CD8-positive, alpha-beta memory T cell (primary cell): ENCODE measurements at places on chromosomes 3 and 15.

GRCh38 chr15:90249203-90249863 lies at the start of gene TTLL13:
Gene TTLL13 (plus strand): TSS chr15:90249556. CDS start chr15:90250631, 1,075 bp downstream.
- peak within 1 kb of the TSS; percentile 53 for H3K4me3 ChIP-seq
- no peaks in the 10 kb centered on the region for H3K27me3 ChIP-seq
- no peaks in the 10 kb centered on the region for H3K36me3 ChIP-seq
- peak; percentile 56 for DNase-seq

- no peak overlapping the region for H3K27ac ChIP-seq
- no peaks in the 10 kb centered on the region for H3K4me1 ChIP-seq
- no peak overlapping the region for H3K4me3 ChIP-seq
- no peaks in the 10 kb centered on the region for H3K36me3 ChIP-seq
- H3K27me3 ChIP-seq: no peaks in the 10 kb centered on the region
Observed at GRCh38 chr15:53036641-53037040, 246.5 kb upstream of the ONECUT1 start.

DNA sequence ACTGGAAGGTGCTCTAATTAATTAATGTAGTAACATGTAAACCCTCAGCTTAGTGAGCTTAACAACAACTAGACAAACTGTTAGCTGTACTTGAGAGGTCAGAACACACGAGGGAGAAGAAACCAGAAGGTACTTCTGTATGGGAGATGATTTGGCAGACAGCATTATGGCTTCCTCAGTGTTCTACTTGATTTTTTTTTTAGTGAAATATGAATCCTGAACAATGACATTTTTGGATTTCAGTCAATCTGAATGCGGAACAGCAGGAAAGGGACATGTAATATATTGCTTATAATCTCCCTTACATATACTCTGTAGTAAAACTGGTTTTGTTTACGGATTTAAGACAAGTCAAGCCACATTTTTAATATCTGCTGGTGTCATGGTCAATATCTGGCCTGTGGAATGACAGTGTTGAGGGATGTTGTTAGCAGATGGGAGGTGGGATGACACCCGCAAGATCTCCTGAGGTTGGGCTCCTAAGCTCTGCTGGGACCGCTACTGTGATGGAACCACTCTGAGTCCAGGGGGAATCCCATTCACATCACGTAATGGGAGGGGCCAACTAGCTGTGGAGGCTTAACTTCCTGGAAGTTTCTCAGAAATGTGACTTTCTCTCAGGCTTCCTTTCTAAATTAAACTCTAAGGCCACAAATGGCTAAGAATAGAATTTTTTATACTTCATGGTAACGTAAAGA lies 18.7 kb downstream of the TNFAIP8L3 start:
- H3K4me3 ChIP-seq: no peak overlapping the region
- H3K4me1 ChIP-seq: peaks cover 4% of the 10 kb centered on the region
- H3K27me3 ChIP-seq: no peaks in the 10 kb centered on the region
- H3K36me3 ChIP-seq: no peaks in the 10 kb centered on the region
- DNase-seq: no peak

- H3K4me1 ChIP-seq: no peaks in the 10 kb centered on the region
- no peak for DNase-seq
- no peaks in the 10 kb centered on the region for H3K36me3 ChIP-seq
- H3K27ac ChIP-seq: no peak overlapping the region
Observed at GRCh38 chr3:38549957-38550840, 54.1 kb downstream of the EXOG start.

DNA sequence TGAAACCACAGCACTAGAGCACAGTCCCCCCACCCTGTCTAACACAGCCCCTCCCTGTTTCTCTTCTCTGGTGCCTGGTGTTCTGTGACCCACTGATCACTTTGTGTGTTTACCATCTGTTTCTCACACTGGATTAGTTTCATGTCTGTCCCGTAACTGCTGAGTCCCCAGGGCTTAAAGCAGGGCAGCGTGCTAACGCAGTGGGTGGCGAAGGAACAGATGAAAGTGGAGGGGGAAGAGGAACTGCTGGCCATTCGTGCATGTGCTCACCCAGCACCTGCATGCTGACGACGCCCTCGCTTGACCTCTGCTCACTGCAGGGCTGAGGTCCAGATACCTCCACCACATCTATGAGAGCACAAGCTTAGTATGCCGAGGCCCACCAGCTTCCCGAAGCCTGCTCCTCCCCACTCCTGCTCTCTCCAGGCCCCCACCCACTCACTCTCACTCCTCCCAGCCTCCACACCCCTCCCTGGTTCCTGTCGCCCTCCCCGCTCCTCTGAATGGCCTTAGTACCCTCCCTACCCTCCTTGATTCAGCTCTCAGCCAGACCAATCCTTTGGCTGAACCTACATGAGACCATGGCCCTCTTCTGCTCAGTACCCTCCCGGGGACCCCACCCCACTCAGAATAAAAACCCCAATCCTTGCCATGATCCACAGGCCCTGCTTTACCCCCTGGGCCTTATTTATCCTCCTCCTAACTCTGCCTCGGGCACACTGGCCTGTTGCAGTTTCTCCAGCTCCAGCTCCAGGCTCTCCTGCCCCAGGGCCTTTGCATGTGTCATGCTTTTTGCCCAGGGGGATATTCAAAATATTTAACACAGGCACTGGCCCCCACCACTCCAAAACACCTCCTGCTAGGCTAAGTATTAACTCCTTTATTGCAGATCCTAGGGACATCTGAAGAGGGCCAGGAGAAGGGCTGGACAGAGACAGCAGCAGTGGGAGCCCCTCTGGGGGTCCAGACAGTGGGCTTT lies 15.1 kb upstream of the IQSEC1 start:
- no peaks in the 10 kb centered on the region for H3K27me3 ChIP-seq
- no peaks in the 10 kb centered on the region for H3K4me1 ChIP-seq
- H3K27ac ChIP-seq: no peak overlapping the region
- H3K36me3 ChIP-seq: no peaks in the 10 kb centered on the region
- DNase-seq: no peak

GRCh38 chr15:36797128-36797527 lies 217.7 kb downstream of the CDIN1 start:
- no peaks in the 10 kb centered on the region for H3K36me3 ChIP-seq
- no peak for DNase-seq
- H3K27ac ChIP-seq: no peak overlapping the region
- H3K4me1 ChIP-seq: no peaks in the 10 kb centered on the region

GRCh38 chr3:128753715-128754114 lies 27.7 kb downstream of the RAB7A start:
- H3K27ac ChIP-seq: no peak overlapping the region
- H3K4me1 ChIP-seq: peaks cover 50% of the 10 kb centered on the region
- H3K4me3 ChIP-seq: no peak overlapping the region
- no peak for DNase-seq
- no peaks in the 10 kb centered on the region for H3K27me3 ChIP-seq

DNA sequence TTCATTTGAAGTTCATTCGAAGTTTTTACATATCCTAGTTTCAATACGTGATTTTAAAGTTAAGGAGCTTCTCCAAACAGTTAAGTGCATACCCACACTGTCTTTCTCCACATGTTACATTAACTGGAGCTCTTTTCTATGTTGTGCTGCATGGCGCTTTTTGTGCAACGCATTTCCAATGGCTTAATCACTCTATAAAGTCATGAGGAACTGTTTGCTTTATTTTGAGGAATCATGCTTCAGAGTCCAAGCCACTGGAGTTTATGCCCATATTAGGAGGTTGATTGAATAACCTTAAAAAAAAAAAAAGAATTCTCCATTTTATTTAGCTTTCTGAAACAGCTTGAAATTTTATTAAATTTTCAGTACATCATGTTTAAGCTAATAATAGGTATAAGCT lies 109.4 kb upstream of the MBNL1 start:
- DNase-seq: no peak
- no peak overlapping the region for H3K4me3 ChIP-seq
- no peaks in the 10 kb centered on the region for H3K27me3 ChIP-seq
- H3K4me1 ChIP-seq: no peaks in the 10 kb centered on the region
- no peak overlapping the region for H3K27ac ChIP-seq

DNA sequence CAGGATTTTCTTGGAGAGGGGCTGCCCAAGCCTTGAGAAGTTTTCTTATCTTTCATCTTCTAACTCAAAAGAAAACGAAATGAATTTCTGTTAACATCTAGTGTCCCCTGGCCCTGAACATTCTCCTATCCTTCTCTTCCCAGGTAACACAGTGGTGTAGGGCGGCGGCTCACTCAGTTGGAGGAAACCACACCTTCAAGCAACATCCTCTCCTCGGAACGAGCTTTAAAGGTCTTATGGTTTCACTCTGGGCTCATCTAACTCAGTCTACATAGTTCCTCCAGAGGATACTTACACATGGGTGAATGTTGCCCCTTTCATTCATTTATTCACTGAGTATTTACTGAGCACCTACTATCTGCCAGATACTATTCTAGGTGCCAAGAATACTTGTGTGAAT lies 31.0 kb upstream of the KLHL6 start:
- peak; percentile 22 for DNase-seq
- peaks cover 31% of the 10 kb centered on the region for H3K4me1 ChIP-seq
- no peaks in the 10 kb centered on the region for H3K36me3 ChIP-seq
- no peak overlapping the region for H3K27ac ChIP-seq
- no peaks in the 10 kb centered on the region for H3K27me3 ChIP-seq

DNA sequence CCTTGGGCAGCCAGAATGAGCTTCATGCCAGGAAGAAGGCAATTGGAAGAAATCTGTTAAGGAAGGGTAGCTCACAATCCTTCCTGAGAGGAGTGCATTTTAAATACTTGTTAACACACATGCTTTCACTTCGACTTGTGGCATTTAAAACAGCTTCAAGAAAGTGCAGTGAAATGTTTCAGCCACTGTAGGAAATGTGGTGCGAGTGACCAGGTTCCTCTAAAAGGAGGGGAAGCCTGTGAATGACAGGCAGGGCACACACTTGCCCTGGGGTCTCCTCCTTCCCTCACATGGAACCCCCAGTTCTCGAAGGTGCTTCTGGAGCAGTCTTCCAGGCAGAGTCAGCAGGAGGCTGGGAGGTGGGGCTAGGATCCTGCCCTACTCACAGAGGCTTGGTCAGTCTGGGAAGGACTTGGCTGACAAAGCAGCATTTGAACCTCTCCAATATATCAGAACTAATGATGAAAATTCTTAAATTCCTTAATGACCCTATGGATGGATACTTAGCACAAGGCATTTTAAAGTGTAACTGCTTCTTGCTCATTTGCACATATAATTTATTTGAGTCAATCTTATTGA lies 358.6 kb downstream of the CHST2 start:
- no peaks in the 10 kb centered on the region for H3K36me3 ChIP-seq
- H3K4me3 ChIP-seq: no peak overlapping the region
- no peak for DNase-seq

- H3K36me3 ChIP-seq: no peaks in the 10 kb centered on the region
Observed at GRCh38 chr15:67690936-67691335, 134.4 kb upstream of the SKOR1 start.

DNA sequence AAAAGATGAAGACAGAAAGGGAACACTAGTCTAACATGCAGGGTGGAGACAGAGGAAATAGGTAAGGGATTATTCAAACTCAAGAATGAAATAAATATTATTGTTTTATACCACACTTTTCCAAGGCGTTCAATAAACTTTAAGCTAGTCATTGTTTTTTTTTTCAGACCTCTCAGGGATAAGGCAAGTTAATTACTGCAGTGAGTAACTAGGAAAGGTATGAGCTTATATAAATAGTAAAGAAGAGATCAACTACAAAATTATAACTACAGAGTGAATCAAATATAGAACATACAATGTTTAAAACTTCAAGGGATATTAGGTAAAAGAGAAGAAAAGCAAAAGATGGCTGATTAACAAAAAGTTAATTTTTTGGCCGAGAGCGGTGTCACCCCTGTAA lies 31.5 kb upstream of the XXYLT1 start:
- no peak overlapping the region for H3K4me3 ChIP-seq
- no peaks in the 10 kb centered on the region for H3K4me1 ChIP-seq
- no peak overlapping the region for H3K27ac ChIP-seq
- DNase-seq: no peak

DNA sequence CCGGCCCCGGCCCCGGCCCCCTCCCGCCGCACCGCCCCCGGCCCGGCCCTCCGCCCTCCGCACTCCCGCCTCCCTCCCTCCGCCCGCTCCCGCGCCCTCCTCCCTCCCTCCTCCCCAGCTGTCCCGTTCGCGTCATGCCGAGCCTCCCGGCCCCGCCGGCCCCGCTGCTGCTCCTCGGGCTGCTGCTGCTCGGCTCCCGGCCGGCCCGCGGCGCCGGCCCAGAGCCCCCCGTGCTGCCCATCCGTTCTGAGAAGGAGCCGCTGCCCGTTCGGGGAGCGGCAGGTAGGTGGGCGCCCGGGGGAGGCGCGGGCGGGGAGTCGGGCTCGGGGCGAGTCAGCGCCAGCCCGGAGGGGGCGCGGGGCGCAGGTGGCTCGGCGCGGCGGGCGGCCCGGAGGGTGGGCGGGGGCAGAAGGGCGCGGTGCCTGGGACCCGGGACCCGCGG lies 352 bp downstream of the CHRD start:
- H3K4me1 ChIP-seq: peaks cover 10% of the 10 kb centered on the region
- H3K27me3 ChIP-seq: peaks cover 33% of the 10 kb centered on the region
- no peaks in the 10 kb centered on the region for H3K36me3 ChIP-seq
- peak; percentile 8 for DNase-seq

DNA sequence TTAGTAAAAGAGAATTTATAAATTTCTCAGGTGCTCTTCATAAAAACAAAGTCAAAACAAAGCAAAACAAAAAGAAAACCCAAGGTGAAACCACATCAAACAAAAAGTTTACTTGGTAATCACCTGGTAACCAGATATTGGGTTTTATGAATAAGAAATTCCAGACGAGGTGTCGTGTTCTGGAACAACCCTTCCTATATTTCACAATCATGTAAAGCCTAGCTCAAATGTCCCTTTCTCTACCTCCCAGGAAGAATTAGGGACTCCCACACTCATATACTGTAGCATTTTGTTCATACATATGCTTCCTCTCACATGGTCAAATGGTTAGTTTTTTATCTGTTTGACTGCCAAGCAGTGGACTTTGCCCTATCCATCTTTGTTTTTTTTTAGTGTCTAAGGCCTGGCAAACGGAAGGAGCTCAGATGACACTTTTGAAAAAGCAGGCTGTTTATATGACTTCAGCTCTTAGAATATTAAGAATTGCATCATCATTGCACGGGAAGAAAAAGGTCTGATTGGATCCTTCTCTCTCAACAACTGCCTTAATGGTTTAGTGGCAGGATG lies 326.7 kb upstream of the TBL1XR1 start:
- peaks cover 6% of the 10 kb centered on the region for H3K4me1 ChIP-seq
- H3K27ac ChIP-seq: no peak overlapping the region
- no peaks in the 10 kb centered on the region for H3K27me3 ChIP-seq
- H3K4me3 ChIP-seq: no peak overlapping the region

GRCh38 chr15:50773389-50773788 lies 7.9 kb upstream of the SPPL2A start:
- no peak overlapping the region for H3K4me3 ChIP-seq
- H3K36me3 ChIP-seq: no peaks in the 10 kb centered on the region
- no peak overlapping the region for H3K27ac ChIP-seq
- no peaks in the 10 kb centered on the region for H3K27me3 ChIP-seq

GRCh38 chr3:160778480-160778879 lies 22.4 kb downstream of the PPM1L start:
- H3K27ac ChIP-seq: no peak overlapping the region
- H3K4me3 ChIP-seq: no peak overlapping the region
- no peaks in the 10 kb centered on the region for H3K4me1 ChIP-seq

DNA sequence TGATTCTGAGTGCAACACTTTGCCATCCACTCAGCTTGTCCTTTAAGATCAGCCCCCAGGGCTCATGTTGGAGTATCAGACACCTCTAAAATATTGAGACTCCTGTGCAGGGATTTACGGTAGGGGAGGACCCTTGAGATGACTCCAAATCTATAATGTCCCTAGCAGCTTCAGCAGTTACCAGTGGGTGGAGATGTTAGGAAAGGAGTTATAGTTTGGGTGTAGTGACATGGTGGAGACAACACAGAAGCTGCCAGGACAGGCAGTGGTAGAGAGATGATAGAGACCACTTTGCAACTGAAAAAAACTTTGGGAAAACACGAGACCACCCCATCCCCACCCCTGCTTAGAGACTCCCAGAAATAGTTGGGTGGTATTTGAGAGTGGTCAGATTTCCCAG lies 43.3 kb upstream of the GSK3B start:
- no peaks in the 10 kb centered on the region for H3K36me3 ChIP-seq
- DNase-seq: no peak
- H3K27ac ChIP-seq: no peak overlapping the region
- no peak overlapping the region for H3K4me3 ChIP-seq
